ENCODE measurements at places on chromosomes 16 and 17. TPM values are rescaled to one million over a fixed set of nuclear protein-coding genes. Genes with fewer than 3 reads are reported as not detected.

GRCh38 chr17:3890082-3890877, 2.6 kb downstream of the CAMKK1 start:
- DNase-seq: no peak

DNA sequence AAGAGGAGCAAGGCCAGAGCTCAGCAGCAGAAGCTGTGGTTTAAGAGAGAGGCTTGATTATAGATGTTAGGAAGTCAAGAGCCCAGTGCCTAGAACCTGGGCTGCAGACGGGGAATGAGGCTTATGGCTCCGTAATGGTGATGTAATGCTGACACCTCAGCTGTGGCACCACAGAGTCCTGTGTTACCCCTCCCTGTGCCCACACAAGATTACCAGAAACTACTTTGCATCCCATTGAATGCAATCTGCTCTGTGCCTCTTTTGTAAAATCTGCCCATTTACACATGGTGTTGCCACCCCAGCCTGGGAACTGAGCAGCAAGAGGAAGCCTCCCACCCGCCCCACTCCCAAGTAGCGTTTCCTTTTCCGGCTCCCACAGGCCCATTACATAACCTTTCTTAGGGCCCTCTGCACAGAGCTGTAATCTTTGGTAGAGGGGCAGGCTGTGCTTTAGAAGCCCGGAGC, 57.0 kb downstream of the PITPNC1 start:
- peak; percentile 38 for DNase-seq

The DERL2 gene
- 71.8 TPM for total RNA-seq

GRCh38 chr16:50035468-50035992, 10.5 kb downstream of the CNEP1R1 start:
- no peak for DNase-seq

GRCh38 chr17:71004413-71004812, 835.1 kb downstream of the KCNJ2 start:
- no peak for DNase-seq

The CCL23 gene
- not detected for total RNA-seq

The SCN4A gene
- total RNA-seq: 0.18 TPM

DNA sequence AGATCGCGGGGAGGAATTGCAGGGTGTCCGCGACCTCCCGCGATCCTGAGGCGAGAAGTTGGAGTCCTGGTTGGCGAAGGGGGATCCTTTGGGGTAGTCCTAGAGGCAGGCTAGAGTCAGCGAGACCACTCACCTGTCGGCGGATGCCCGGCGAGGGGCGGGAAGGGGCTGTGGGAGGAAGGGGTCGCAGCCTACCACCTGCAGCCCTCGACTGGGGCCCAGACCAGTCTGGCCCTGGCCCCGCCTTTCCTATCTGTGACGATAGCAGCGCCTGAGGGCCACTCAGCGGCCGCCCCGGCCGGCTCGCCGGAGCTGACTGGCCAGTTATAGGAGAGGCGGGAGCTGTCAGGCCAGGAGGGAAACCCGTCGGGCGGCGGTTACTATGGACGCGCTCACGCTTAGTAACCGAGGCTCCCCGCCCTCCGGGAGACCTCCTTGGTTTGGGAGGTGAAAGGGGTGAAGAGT, at the start of gene TEKT3:
Gene TEKT3 (minus strand): TSS at position 213 of the 465 bp plus-strand sequence. CDS start 10,012 bp downstream, outside the sequence.
- no peak for DNase-seq

The KRT33B gene
- not detected for total RNA-seq

The DNAI2 gene
- total RNA-seq: 1.5 TPM

GRCh38 chr16:47320546-47321310, 140.1 kb downstream of the ITFG1 start:
- no peak for DNase-seq

The GRAPL gene
- 41.5 TPM for total RNA-seq

DNA sequence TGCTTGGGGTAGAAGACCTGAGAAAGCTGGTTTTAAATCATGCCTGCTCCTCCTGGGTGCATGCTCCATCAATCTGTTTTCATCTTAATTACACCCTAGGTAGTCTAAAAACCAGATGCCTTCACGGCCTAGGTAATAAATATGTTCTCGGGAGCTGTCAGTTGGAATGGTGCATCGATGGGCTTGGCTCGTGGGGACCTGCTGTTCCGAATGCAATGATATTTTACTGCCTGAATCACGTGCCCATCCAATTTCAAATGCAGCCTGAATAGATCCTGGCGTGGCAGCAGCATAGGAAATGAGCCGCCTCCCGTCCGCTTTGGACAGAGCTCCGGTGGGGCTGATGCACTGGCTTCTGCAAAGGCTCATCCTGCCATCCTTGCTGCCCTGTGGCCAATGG, 18.8 kb upstream of the FAAP100 start:
- no peak for DNase-seq

The KLHL10 gene
- total RNA-seq: not detected

DNA sequence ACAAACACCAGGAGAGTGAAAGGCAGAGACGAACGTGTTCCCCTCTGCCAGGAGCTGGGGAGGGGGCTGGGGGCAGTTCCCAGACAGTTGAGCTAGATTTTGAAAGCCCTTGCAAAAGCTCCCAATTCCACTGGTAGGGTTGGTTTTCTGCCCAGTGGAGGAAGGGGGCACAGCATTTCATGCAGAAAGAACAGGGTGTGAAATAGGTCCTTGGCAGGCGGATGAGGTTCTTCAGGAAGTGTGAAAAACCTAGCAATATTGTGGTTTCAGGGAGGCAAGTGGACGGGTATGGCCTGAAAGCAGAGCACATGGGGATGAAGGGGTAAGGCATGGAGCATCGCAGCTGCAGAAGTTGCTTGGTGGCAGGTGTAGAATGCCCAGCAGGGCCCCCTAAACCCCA, 248.3 kb downstream of the KATNIP start:
- DNase-seq: no peak

DNA sequence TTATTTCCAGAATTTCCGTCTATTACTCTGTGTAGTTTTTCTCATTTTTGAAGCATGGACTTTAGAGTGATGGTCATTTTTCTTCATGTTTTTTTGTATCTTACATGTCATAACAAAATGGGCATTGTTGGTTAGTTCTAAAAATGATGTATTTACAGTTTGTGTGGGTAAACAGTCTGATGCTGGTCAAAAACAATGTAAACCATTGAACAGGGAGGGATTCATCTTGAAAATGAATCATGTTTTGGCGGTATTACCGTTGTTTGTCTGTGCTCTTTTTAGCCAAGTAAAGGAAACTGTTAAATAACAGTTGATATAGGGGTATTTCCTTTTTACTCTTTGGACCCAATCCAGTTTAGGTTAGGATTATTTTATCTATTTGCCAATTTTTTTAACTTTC, 315.8 kb downstream of the BCAS3 start:
- DNase-seq: no peak

GRCh38 chr17:2049333-2050299, 5.3 kb upstream of the HIC1 start:
- DNase-seq: peak; percentile 86

- DNase-seq: no peak
These were observed 186.0 kb upstream of the PMFBP1 start for GRCh38 chr16:72357910-72358309.

GRCh38 chr17:39699818-39700147, at the start of gene ERBB2:
Gene ERBB2, plus strand, starts transcription at chr17:39700064. Its CDS starts 175 bp downstream, at chr17:39700239.
- no peak for DNase-seq

The MAPT gene
- total RNA-seq: 1.0 TPM

- DNase-seq: no peak
These were observed 45.3 kb downstream of the CCDC182 start for GRCh38 chr17:57699751-57700219.

DNA sequence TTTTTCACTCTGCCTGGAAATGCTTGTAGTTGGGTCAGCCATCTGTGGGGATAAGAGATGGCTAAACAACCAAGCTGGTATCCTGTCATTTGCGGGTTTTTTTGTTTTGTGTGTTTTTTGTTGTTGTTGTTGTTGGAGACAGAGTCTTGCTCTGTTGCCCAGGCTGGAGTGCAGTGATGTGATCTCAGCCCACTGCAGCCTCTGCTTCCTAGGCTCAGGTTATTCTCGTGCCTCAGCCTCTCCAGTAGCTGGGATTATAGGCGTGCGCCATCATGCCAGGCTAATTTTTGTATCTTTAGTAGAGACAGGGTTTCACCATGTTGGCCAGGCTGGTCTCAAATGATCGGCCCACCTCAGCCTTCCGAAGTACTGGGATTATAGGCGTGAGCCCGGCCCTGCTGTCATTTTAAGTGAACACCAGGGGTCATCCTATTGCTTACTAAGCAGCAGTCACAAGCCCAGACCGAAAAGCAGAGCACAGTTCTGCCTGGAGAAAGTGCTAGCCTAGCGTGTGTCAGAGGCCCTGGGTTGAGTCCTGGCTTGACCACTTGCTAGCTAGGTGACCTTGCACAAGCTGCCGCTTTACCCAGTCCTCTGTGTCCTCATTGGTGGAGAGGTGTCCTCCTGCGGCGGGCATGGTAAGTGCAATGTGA, 4.6 kb downstream of the SMCR8 start:
- no peak for DNase-seq

The AOC3 gene
- 1.2 TPM for total RNA-seq

DNA sequence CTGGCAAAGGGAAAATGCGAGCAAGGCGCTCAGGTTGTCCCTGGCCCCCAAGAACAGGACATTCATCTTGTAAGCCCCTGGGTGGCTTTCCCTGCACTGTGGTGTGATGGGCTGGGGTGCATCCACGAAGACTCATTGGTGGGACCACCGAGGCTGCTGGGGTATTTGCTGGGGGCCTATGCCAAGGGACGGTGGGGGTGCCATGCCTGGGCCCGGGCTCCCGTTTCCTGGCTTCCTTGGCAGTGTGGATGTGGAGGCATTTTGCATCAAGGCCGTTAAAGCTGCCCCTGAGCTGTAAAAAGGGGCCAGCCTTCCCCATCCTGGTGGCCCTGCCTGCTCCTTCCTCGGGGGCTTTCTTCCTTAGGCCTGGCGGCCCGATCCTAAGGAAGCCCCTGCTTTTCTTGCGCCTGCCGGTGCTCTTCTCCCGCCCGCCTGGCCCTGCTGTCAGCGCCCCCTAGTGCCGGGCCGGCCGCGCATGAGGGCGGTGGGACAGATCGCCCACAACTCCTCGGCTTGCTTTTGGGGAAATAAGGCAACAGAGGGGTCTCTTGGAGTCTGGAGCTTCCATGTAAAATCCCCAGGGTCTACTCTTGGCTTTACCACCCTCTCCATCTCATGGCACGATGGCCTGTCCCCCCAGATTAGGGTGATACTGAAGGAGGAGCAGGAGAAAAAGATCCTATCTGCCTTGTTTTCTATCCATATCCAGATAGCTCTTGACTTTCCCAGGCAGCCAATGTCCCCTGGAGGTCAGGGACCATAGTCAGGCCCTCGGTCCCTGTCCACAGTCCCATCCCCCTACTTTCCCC, 9.8 kb upstream of the TBX2 start:
- DNase-seq: no peak

GRCh38 chr17:1943436-1943831, 81.7 kb downstream of the RTN4RL1 start:
- no peak for DNase-seq

GRCh38 chr17:8029121-8029520, 9.7 kb upstream of the ALOX15B start:
- no peak for DNase-seq

The C16orf87 gene
- total RNA-seq: 15.6 TPM

- DNase-seq: no peak
These were observed 53.0 kb downstream of the ATP2C2 start for GRCh38 chr16:84421081-84421937.

DNA sequence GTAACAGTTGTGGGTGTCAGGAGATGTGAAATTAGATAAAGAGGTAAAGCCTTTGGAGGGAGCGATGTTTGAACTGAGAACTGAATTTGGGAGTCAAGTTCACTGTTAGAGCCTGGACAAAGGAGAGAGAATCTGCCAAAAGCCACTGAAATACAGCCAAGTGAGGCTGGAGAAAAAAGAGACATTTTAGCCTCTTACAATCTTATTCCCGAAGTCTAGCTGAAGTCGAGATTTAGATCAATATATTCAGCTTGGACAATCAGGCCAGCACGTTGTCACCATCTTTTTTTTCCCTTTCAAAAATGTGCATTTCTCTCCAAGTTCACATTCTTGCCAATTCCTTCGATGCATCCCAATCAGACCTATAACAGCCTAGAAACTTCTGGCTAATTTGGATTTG, 312.2 kb downstream of the RBFOX1 start:
- no peak for DNase-seq

The HSD11B2 gene
- total RNA-seq: 0.20 TPM

DNA sequence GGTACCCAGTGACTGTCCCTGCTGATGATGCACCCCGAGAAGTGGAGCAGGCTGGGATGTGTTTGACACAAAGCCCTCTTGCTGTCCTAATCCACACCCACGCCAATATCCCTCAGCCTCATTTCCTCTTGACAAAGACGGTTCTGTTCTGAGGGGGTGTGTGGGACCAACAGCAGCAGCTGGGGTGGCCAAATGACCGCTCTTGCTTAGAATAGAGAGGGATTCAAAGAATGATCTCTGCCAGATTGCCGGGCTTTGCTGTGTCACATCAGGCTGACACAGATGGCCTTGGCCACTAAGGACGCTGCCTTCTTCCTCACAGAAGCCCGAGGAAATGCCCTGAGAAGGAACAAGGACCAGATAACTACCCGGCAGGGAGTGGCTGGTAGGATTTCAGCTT, 250.7 kb downstream of the NTN1 start:
- DNase-seq: no peak

The GNG13 gene
- not detected for total RNA-seq

DNA sequence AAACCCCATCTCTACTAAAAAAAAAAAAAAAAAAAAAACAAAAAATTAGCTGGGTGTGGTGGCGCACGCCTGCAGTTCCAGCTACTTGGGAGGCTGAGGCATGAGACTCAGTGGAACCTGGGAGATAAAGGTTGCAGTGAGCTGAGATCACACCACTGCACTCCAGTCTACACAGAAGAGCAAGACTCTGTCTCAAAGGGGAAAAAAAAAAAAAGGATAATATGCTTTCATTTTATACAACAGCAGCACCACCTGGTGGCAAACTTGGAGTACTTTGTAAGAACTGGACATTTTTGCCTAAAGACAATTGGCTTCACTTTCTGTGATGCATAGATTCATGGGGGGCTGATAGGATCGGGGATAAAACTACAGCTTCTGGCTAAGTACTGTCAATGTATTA, 8.5 kb downstream of the CHTF8 start:
- DNase-seq: peak; percentile 64

- DNase-seq: no peak
These were observed 392.1 kb upstream of the SALL1 start for GRCh38 chr16:51542981-51543815.

GRCh38 chr17:32741381-32741780, 135.5 kb downstream of the MYO1D start:
- DNase-seq: no peak

DNA sequence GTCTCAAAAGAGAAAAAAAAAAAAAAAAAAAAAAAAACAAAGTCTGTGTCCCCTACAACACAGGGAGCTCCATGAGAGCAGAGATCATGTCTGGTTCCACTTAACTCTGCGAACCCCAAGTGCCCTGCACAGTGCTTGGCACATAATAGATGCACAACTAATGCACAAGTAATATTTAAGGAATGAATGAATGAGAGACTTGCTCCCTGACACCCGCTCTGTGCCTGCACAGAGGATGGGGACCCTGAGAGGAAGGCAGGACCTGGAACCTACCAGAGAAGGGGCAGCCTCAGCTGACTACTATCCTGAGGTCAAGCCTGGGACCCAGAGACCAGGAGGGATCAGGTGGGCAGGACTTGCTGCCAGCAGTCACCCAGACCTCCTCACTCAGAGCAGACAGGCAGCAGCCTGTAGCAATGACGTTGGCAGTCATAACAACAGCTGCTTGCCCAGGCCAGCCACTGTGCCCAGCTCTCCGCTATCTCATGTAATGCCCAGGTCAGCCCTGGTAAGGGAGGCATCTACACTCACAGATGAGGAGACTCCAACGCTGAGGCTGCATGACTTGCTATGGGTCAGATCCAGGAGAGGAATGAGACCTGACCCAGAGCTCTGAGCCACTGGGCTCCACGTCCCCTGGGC, 2.9 kb downstream of the MYO15A start:
- no peak for DNase-seq

GRCh38 chr17:78556812-78557211, 20.4 kb downstream of the DNAH17 start:
- no peak for DNase-seq

- no peak for DNase-seq
These were observed 13.9 kb downstream of the SLC25A10 start for GRCh38 chr17:81726004-81726403.
